C1 segment of cervical spinal cord (tissue), 14 donors: ENCODE measurements at places on chromosomes 13 and 19.

- DNase-seq = no peak
These were observed 5.0 kb downstream of the YIPF2 start for GRCh38 chr19:10923260-10924112.

- DNase-seq = no peak
These were observed 698.2 kb downstream of the PCDH17 start for GRCh38 chr13:58329746-58330145.

- DNase-seq = no peak
These were observed 374.5 kb downstream of the KCNRG start for GRCh38 chr13:50389726-50390125.

GRCh38 chr19:5251096-5252065, 89.2 kb downstream of the PTPRS start:
- no peak for DNase-seq

GRCh38 chr13:28385362-28385761, 109.6 kb downstream of the FLT1 start:
- no peak for DNase-seq

GRCh38 chr19:9828551-9829063, 889 bp downstream of the UBL5 start:
- no peak for DNase-seq

DNA sequence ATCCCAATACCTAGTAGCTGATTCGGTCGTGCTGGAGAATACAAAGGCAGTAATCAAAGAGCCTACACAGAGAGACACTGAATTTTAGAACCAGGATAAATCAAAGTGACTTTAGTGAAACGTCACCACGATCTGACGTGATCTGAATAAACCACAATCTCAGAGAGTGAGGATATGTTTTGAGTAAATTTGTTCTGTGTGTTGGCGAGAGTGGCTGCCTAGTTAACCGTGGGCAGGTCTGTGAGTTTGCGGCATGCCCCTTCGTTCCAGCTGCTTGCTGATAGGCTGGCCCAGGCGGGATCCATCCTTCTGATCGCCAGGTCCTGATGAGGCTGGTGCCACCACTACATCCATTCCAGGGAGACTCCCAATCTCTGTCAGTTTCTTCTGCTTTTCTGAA, 40.4 kb downstream of the LRCH1 start:
- no peak for DNase-seq

- no peak for DNase-seq
These were observed 29.0 kb upstream of the ZNF709 start for GRCh38 chr19:12513531-12514061.

DNA sequence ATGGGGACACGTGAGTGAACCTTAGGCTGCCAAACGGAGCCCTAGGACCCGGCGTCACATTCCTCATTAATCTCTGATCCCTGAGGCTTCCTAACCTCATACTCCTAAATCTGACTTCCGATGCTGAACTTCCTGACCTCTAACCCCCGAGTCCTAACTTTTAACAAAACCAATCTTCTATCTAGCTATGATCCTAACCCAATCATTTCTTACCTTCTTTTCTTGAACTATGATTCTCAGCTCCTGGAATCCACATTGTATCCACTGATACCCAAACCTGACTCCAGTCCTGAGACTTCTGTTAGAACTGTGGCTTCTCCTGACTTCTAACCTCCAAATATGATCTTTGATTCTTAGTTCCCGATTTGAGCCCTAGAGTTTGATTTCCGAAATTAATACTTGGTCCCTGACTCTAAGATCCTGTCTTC, 447 bp downstream of the NFKBIB start:
- DNase-seq = no peak

GRCh38 chr13:22696433-22696832, 484.3 kb upstream of the SGCG start:
- no peak for DNase-seq

DNA sequence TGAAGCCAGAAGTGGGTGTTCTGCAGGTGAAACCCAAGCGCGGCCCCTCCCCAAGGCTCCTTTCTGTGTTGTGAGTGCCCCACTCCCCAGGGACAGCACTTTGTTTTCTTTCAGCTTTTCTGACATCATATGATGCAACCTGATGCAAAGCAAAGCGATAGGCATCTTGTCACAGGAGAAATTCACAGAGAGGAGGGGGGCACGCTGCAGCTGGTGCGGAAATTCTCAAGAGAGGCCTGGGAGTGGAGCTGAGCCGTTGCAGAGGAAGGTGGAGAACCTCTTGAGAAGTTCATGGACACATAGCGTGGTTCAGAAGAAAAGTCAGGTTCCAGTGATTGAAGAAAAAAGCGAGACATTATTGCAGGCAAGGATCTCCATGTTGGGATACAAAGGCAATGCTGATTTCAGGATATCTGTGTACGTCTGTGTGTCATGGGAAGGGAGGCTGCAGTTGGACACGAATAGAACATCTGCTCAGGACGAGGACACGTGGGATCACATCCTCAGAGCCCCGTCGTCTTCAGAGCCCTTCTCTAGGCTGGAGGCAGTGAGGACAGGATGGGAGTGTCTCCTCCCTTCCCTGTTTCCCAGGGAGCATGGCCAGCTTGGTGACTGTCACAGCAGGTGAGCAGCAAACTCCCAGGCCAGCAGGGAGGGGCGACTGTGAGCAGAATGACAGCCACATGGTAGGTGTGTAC, 79.2 kb downstream of the IRS2 start:
- DNase-seq = no peak

GRCh38 chr13:45827318-45827717, 24.2 kb downstream of the SIAH3 start:
- DNase-seq = no peak

DNA sequence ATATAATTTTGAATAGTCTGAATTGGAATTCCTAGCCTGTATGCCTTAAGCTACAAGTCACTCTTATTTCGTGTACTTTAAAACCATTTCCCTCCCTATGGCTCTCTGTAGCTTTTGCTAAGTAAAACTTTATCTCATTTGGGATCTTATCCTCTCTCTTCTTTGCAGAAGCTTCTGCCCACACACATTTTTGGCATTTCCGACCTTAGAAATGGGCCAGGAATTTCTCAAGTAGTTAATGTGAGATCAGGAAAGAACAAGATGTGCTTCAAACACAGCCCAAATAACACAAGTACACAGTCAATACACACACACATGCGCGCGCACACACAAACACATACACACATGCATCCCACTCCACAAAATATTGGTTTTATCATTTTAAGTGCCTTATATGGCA, 931.0 kb upstream of the MIR17HG start:
- DNase-seq = no peak

DNA sequence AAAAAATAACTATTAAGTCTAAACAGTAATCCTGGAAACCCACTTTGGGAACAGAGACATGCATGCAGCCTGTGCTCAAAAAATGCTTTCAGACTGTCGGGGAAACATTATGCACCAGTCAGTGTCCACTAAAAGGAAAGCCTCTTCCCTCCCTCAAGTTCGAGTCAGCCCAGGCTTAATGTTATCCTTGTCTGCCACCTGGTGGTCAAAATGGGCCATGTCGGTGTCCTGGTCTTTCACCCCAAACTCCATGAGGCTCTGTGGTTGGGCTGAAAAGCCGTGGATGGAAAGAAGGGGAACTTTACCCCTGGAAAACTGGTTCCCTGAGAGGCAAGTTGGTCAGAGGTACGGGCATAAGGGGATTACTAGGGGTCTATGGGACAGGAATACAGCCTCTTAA, 88.4 kb upstream of the ZNF492 start:
- DNase-seq = peak; percentile 1

DNA sequence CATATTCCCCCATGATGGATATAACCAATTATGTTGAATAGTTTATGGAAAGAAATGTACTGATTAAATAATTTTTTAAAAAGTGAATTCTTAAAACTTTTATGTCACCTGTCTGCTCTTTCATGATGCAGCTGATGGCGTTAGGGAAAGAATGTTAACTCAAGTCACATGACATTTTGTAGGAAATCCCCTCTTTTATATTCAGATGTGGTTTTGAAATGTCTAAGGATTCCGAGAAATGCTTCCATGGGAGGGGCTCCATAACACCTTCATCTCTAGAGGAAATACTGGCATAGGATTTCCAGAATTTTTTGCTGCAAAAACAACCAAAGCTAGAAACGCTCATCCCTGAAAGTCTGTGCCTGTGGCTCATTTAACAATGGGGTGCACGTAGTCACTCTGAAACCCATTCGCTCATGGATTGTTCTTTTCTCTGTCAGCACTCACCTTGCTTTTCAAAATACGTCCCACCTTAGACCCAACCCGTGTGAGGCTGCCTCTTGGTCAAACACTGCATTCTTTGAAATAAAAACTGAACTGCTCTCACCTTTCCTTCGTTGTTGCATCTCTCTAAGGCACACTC, 288.9 kb downstream of the SHISA2 start:
- no peak for DNase-seq

DNA sequence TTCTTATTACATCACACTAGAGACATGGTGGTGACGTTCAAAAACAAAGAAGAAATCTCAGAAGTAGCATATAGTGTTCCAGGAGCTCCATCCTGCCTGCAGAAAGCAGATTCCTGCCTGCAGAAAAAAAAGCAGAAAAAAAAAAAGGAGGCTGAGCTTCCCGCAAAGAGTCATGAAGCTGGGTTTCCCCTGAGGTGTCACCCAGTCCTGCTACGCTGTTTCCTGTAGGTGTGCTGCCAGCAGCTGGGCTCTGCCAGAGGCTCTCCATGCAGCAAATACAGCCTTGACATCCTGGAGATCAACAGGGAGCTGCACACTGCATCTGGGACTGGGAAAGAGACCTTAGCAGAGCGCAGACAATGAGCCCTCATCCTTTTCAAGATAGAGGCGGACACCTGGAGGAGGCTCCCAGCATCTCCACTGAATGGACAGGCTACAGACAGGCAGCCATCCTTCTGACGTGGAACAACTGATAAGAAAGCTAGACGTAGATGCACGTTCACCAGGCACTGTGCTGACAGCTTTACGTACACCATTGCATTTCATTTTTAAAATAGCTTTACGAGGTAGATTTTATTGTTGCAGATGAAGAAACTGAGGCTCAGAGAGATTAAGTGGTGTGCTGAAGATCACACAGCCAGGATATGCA, 350.9 kb downstream of the FOXO1 start:
- DNase-seq = no peak

- peak; percentile 63 for DNase-seq
These were observed 1.5 kb upstream of the BCAT2 start for GRCh38 chr19:48812094-48812929.

DNA sequence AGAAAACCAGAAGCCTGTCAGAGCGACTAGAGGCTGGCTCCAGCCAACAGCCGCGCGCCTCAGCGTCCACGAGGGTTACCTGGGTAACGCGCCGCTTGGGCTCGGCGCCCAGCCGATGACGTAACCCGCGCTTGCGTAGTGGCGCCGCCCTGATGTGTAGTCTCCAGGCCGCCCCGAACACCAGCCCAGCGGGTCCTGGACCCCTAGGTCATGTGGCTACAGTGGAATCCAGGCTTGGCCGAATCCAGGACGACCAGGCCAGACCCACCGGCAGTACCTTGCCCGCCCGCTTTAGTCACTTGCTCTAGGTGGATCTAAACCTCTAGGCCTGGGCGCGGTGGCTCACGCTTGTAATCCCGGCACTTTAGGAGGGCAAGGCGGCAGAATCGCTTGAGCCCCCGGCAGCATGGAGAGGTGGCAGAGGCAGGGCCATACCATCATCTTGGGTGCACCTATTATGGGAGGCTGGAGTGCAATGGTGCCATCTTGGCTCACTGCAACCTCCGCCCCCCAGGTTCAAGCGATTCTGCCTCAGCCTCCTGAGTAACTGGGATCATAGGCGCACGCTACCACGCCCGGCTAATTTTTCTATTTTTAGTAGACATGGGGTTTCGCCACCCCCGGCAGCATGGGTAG, 7.2 kb upstream of the ZNF606 start:
- peak; percentile 45 for DNase-seq

GRCh38 chr13:109145631-109146030, 516.2 kb downstream of the MYO16 start:
- DNase-seq = peak; percentile 6

- no peak for DNase-seq
These were observed 28.5 kb downstream of the ZNF266 start for GRCh38 chr19:9406798-9407352.

DNA sequence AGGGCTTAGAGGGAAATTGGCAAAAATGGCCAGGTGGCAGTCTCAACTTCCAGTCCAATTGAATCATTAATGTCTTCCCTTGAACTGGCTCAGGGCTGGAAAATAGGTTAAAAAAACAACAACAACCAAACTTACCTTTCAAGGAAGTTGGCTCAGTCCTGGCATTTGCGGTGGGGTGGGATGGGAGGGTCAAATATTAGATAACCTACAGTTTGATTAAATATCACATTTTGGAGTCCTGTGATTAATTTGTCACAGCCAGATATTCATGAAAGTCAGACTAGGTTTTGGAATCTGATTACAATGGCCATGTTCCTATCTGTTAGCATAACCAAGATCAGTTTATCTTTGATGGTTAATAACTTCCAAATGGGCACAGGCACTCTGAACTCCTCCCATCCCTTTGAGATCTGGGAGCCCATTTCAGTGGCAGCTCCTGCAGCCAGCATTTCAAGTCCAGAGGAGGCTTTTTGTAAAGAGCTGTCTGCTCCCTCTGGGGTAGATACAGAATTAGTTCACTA, 7.8 kb upstream of the DZIP1 start:
- no peak for DNase-seq

- DNase-seq = no peak
These were observed at the start of gene LYPD3 for GRCh38 chr19:43465468-43466120. TSS of gene LYPD3 (minus strand) at chr19:43465608. CDS start at chr19:43465571, 37 bp downstream.

DNA sequence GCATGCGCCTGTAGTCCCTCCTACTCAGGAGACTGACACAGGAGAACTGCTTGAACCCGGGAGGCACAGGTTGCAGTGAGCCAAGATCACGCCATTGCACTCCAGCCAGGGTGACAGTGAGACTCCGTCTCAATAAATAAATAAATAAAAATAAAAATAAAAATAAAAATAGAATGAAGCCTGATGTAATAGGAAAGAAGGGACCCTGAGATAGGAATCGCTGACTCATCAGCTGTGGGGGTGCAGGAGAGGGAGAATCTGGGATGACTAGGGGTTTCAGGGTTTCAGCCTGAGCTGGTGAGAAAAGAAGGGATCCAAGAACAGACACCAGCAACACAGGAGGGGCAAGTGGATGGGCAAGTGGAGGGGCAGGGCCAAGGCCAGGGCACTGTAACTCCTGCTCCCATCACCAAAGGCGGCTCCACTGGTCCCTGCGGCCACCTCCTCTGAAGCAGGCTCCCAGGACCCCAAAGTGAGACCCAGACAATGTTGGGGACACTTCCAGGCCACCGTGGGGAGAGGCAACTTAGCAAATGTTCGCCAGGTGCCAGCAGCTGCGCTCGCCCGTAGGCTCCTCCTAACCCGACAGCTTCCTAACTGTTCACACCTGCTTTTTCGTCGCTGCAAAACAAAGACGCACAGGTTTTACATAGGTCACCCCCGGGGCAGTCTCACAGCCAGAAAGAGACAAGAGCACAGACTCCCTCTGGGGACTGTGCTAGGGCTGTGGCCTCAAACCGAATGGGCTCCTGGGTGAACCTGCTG, 1.2 kb downstream of the HAUS8 start:
- DNase-seq = no peak
